ENCODE measurements at places on chromosomes 12 and 14. TPM values are rescaled to one million over a fixed set of nuclear protein-coding genes. Genes with fewer than 3 reads are reported as not detected.

Gene MMP19
- 0.05 TPM for total RNA-seq

- no peak for DNase-seq
Observed at GRCh38 chr14:99690636-99691035, 6.5 kb downstream of the CYP46A1 start.

- DNase-seq, result no peak
Observed at GRCh38 chr14:50801706-50802105, 29.3 kb downstream of the NIN start.

Gene NOPCHAP1
- 24.0 TPM for total RNA-seq

- no peak for DNase-seq
Observed at GRCh38 chr14:23577710-23578392, 739 bp downstream of the JPH4 start.

- no peak for DNase-seq
Observed at GRCh38 chr12:123743002-123743401, 19.1 kb upstream of the DNAH10 start.

Gene P2RX2
- 1.2 TPM for total RNA-seq

Gene KLRG1
- 0.69 TPM for total RNA-seq

GRCh38 chr12:2652401-2653081, 142.2 kb upstream of the FKBP4 start:
- no peak for DNase-seq

DNA sequence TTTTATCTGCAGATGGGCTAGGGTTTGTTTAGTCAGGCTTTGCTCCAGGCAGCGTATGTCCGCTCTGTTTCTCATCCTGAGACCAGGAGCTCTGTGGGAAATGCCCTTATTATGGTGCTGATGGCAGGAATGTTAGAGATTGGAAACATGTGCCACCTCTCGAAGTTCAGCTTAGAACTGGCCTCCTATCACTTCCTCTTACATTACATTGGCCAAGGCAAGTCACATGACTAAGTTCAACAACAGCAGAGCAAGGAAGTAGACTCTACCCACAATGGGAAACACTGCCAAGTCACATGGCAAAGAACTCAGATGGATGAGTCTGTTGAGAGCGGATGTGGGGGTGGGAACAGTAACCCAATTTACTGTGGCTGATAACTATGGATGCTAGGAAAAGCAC, 161.9 kb upstream of the WSCD2 start:
- no peak for DNase-seq

DNA sequence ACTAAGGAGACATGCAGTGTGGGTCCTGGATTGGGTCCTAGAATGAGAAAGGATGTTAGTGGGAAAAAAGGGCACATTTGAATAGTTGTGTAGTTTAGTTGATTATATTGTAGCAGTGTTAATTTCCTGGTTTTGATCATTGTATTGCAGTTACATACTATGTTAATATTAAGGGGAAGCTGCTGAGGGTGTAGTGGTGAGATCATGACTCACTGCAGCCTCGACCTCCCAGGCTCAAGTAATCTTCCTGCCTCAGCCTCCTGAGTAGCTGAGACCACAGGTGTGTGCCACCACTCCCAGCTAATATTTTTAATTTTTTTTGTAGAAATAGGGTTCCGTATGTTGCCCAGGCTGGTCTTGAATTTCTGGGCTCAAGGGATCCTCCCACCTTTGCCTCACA, 21.7 kb downstream of the BORCS5 start:
- DNase-seq, result no peak

GRCh38 chr12:58491306-58491705, 429.0 kb downstream of the LRIG3 start:
- DNase-seq, result no peak

DNA sequence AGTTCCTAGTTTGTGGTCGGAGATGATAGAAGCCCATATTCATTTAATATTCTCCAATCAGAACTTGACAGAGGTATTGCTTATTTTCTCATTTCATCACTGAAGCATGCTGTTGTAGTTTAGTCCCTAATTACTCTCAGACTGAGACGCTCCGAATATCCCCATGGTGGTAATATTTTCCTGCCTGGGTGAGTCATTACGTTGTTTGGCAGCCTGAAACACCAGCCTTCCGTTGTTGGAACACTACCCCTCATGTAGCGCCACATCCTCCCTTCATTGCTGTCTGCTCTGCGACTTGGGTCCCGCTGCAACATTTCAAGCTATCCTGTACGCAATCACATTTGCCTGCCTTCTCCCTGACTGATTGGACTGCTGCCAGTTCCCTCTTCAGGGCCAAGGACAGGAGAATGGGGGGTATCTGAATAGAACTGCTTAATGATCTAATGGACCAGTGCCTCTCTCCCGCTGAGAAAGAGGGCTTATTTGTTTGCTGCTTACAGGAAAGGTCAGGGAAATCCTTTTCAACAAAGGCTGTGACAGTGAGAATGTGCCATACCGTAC, 369.1 kb downstream of the NPAS3 start:
- DNase-seq, result no peak

DNA sequence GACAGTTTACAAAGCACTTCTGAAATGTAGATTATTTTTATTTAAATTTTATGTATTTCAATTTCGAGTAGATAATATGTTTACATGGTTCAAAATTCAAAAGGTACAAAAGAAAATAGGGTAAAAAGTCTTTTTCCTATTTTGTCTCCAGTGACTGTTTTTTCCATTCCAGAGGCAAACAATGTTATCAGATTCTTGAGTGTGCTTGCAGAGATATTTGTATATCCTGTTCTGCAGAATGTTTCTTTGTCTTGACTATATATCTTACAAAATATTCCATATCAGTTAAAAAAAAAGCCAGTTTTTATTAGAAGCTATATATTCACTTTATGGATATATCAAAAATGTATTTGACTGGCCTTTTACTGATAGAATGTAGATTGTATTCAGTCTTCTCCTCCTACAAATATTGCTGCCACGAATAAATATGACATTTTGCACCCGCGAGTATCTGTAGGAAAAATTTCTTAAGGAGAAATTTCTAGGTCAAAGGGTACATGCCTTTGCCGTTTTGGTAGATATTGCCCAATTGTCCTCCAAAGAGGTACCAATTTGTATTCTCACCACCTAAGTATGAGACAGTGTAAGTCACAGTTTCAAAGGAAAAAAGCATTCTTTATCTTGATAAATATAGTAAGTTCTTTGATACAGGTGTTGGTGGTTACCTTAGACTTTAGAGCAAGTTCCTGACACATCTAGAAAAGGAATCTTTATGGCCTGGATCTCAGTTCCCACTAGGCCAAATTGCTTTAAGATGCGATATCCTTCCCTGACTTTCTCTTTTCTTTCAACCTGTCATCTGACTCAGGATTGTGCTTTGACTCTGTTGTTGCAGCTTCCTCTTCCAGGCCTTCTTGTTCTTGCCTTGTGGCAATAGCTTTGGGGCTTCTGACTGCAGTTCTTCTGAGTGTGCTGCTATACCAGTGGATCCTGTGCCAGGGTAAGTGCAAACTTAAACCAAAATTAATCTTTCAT, 2.3 kb downstream of the KLRG1 start:
- DNase-seq, result no peak

Gene MAP1LC3B2
- 1.9 TPM for total RNA-seq

DNA sequence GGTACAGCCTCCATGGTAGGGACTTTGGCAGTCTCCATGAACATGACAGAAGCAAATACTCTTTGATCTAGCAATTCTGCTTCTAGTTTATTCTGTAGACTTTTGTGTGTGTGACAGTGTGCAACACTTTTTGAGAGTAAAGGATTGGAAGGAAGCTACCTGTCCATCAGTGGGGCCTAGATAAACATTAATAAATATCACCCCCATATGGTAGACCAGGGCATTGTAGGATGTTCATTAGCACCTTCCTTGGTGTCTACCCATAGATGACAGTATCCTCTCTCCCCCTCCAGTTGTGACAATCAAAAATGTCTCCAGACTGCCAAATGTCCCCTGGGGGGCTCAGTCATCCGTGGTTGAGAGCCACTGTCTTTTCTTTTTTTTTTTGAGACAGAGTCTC, 10.8 kb downstream of the SNRNP35 start:
- DNase-seq, result no peak

DNA sequence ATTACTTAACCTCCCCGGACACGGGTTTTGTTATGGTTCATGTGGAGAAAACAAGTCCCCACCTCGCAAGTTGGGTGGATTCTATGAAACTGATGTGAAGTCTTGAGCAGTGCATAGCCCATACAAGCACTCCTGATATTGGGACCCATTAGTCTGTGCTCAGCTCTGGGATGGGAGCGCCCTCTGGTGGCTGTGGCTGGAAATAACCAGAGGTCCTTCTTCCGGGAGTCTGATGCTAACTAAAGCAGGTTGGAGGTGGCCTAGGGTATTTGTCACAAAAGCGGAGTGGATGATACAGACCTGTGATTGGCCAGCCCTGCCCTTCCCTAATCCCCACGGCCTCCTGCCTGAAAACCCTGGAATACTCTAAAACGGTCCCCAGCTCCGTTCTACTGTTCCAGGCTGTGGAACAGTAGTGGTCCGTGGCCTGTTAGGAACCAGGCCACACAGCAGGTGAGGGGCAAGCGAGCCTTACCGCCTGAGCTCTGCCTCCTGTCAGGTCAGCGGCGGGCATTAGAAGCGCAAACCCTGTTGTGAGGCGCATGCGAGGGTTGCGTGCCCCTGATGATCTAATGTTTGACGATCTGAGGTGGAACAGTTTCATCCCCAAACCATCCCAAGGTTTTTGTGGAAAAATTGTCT, 6.4 kb downstream of the SLC48A1 start:
- peak; percentile 76 for DNase-seq

Gene HNF1A
- total RNA-seq, result 0.26 TPM

DNA sequence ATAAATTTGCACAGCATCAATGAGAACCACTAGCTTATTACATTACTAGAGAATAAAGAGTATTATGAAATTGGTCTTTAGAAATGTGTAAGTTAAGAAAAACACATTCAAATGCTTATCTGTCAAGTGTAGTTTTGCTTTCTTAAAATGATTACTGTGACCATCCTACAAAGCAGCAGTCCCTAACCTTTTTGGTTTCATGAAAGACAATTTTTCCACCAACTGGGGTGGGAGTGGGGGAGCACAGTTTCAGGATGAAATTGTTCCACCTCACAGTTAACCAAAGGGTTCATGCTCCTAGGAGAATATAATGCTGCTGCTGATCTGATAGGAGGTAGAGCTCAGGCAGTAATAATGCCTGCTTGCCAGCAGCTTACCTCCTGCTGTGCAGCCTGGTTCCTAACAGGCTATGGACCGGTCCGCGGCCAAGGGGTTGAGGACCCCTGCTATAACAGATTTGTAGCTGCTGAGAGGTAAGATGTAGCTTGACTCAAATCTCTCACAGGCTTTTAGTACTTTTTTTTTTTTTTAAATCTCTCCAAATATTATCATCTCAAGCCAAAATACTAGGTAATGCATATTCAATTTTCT, 45.4 kb downstream of the PPP4R3A start:
- DNase-seq, result no peak

Gene MYRFL
- total RNA-seq, result not detected

Gene KRT7
- 16.8 TPM for total RNA-seq

Gene PRR4
- 1.1 TPM for total RNA-seq

Gene AKT1
- total RNA-seq, result 175 TPM

Gene B3GNT4
- total RNA-seq, result 1.8 TPM

- DNase-seq, result no peak
Observed at GRCh38 chr12:3743803-3744202, 9.1 kb downstream of the CRACR2A start.

DNA sequence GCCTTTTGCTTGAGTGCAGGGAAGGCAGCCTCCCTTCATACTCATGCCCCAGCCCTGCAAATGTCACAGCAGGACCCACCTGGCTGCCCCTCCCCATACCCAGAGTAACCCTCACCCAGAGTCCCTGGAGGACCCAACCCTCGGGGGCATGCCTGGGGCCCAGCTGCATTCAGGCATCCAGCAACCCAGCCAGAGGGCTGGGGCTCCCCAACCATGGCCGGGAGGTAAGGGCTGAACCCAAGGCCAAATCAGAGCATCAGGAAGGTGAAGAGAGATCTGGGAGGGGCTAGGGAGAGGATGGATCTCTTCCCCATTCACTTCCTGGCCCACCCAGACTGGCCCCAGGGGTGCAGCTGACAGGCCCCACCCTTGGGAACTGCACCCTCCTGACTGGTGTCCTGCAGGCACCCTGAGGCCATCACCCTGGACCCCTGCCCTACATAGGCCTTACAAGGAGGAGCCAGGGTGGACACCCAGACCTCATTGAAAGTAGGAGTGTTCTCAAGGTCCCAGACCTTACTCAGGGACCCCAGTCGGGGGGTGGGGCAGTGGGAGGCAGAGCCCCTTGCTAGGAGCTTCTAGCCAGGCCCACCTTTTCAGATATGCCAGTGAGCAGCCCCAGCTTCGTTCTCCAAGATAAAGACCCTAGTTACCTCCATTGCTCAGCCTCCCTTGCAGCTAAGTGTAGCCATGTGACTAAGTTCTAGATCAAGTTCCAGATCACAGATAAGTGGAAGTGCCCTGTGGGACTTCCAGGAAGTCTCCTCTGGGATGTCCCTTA, 849 bp upstream of the PLD4 start:
- DNase-seq, result no peak

- no peak for DNase-seq
Observed at GRCh38 chr12:32146074-32146873, 39.6 kb downstream of the BICD1 start.

Gene ZC2HC1C
- 5.2 TPM for total RNA-seq

DNA sequence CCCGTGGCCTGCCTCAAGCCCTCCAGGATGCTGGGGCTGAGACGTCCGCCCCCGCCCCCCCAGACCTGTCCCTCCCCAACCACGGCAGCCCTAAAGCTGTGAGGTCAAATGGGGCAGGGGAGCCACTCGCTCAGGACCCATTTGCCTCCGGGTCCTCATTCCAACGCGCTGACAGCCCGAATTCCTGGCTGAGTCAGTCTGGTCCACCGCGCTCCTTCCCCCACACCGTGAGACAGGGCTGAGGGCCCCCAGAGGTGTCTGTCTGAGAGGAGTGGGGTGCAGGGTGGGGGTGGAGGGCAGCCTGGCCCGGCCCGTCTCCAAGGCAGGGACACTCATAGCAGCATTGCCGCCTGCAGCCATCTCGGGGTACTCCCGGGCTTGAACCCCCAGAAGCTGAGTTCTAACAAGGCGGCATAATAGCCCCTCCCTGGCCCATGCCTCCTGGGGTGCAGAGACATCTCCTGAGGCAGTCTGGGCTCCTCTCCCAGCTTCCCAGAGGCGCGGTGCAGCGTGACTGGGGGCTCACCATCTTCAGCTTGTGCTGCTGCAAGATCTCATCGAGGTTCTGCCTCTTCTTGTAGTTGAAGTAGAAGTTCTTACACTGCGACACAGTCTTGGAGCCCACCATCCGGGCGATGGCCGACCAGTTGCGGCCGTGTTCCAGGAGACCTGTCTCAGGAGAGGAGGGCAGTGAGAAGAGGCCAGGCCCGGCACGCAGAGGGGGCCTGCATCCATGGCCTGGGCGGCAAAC, 90.5 kb downstream of the RFLNA start:
- DNase-seq, result no peak

- DNase-seq, result no peak
Observed at GRCh38 chr12:20382117-20382516, 13.8 kb downstream of the PDE3A start.

GRCh38 chr12:39010406-39010805, 105.0 kb upstream of the CPNE8 start:
- DNase-seq, result no peak

DNA sequence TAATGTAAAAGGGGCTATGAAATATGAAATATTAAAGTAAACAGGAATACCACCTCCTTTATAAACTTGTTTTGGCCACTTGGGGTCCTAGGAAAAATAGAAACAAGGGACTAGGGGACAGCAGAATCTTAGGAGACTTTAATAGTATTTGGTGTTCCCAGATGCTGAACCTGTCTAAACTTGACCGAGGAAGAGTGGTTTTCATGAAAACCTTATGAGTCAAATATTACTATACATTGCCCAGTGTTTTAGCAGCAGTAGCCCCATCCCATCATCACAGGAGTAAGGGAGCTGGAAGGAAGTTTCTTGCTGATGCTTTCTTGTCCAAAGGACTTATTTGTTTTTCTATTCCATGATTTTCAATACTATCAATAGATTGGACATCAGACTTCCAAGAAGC, 177.5 kb upstream of the CAND1 start:
- DNase-seq, result no peak
